ENCODE measurements at places on chromosomes 3 and 15.

- no peak for DNase-seq
Measured at GRCh38 chr3:152296382-152296781, 27.7 kb downstream of the MBNL1 start.

GRCh38 chr15:63163217-63163616 is 5.9 kb upstream of the RPS27L start:
- no peak for DNase-seq

GRCh38 chr15:96551196-96551595 is 220.7 kb downstream of the NR2F2 start:
- no peak for DNase-seq

GRCh38 chr3:190404715-190405114 is 16.8 kb downstream of the CLDN16 start:
- no peak for DNase-seq

- DNase-seq = no peak
Measured at GRCh38 chr15:37103475-37104423, 3.4 kb upstream of the MEIS2 start.

DNA sequence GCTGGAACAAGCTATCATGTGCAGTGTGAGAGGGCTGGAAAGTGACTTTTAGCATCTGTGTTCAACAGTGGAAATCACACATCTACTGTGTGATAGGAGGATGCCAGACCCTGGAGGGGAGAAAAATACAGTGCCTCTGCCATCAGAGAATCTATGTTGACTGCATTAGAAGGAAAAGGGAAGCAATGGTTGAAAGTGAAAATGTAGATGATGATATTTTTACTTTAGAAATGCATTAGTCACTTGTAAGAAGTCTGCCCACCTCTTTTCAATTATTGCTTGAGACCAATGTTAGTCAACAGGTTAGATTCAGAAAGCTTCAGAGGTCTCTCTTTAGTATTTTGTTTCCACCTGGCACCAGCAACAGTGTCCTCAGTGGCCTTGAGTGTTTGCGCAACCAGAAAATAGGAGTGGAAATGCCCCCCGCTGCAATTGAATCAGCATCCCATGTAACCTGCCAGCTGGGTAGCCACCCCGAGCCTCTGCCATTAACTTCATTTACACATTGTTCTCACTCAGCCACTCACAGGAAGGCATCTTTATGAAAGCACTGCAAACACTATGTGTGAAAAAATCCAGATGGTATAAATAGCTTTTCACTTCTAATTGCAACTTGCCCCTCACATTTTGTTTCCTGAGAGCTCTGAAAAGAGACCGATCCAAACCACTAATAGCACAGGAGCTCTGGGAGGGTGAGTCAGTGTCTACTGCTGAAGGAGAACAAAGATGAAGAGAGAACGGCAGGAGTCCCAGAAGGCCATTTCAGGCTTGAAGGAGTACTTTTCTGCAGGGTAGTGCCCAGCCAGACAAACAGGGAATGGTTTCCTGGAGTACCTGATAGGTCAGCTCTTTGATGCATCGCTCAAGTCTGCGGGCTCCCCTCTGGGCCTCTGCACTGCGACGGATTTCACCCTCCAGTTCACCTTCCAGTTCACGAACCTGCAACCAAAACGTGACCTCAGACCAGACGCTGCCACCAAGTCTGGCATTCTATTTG is 92.1 kb downstream of the HHLA2 start:
- no peak for DNase-seq

GRCh38 chr3:197224034-197224444 is 74.4 kb downstream of the DLG1 start:
- no peak for DNase-seq

DNA sequence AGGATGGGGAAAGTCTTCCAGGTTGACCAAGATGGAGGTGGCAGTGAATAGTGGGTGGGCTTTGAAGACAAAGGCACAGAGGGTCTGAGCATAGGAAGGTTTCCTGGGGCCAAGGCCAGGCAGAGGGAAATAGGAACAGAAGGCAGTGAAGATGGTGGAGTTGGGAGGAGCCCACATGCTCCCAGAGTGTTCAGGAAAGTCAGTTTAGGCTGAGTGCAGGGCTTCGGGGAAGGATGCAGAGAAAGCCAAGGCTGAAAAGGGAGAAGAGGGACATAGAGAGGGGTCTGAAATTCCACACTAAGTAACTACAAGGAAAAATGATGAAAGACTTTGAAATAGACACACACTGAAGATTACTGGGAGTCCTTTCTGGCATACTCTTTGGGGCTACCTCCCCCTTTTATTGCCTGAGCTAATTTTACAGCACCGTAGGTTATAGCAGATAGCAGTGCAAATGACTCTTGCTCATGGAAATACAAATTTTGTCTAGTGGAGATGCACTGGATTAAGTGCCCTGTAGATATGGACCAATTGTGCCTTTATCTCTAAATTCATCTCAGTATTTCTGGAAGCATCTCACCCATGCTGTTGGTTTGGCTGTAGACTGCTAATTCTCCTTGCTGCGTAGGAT is 3.8 kb downstream of the CX3CR1 start:
- DNase-seq = no peak

DNA sequence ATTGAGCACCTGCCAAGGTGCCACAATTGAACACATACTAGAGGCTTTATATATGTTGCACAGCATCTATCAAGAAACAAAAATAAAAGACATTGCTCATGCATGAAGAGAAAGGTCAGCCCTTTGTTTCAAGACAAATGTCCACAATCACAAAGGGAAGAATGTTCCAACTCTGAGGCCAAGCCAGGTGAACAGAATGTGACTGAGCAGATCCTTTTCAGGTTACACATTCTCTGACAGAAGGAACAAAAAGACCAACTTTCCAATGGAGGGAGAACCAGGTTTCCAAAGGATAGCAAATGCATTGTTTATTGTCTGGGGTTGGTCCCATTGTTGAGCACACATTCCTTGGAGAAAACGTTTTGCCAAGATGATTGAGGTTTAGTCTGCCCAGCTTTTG is 50.2 kb upstream of the FAM174B start:
- DNase-seq = no peak

GRCh38 chr3:73453666-73454065 is 171.1 kb downstream of the PDZRN3 start:
- no peak for DNase-seq

- DNase-seq = no peak
Measured at GRCh38 chr3:187967993-187968392, 186.0 kb upstream of the LPP start.

DNA sequence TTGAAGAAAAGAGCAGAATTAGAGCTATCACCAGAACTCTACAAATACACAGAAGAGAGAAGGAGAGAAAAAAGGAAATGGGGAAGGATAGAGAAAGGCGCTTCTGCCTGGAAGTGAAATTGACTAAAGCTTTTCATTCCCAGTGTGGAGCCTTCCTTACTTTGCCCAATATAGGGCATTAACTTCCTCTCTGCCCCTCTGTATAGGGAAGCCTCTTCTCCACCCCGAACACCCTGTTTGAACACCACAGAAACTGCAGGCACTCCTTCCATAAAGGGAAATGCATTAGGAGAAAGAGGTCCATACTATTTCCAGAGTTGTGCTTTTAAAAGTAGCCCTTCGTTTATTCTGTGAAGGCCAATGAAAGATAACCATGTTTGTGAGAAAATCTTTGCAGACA is 248.5 kb downstream of the RAP2B start:
- no peak for DNase-seq

DNA sequence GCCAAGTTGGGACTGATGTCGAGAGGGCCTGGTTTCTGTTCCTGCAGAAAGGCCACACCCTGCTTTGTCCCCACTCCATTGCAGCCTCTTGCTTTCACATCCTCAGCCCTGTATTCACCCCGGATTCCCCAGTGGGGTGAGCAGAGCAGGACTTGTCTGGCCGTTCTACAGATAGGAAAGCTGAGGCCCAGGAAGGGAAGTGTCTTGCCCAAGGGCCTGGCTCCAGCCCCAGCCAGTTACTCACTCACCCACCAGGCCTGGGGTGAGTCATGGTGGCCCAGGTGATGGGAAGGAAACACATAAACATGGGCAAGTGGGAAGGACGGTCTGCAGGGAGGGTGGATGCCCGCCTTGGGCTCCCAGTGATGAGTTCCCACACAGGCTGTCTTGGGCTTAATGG is 6.1 kb upstream of the DUSP7 start:
- DNase-seq = no peak

All from activated T-helper 9 cell treated with anti-CD3 and anti-CD28 coated beads, Interleukin-2, amount 50 U/mL, for 16 hours (primary cell).